Occipital lobe (tissue), 3 donors: ENCODE measurements at places on chromosomes 11 and 22. TPM values are rescaled to one million over a fixed set of nuclear protein-coding genes. Genes with fewer than 3 reads are reported as not detected.

- no peak for DNase-seq
Measured at GRCh38 chr11:33877038-33877437, 14.8 kb downstream of the LMO2 start.

- DNase-seq, result no peak
Measured at GRCh38 chr11:2586087-2586792, 113.6 kb downstream of the KCNQ1OT1 start.

GRCh38 chr22:36870250-36870649 lies 9.4 kb downstream of the NCF4 start:
- DNase-seq, result no peak

GRCh38 chr11:73223998-73224730 lies 6.1 kb downstream of the P2RY2 start:
- DNase-seq, result no peak

DNA sequence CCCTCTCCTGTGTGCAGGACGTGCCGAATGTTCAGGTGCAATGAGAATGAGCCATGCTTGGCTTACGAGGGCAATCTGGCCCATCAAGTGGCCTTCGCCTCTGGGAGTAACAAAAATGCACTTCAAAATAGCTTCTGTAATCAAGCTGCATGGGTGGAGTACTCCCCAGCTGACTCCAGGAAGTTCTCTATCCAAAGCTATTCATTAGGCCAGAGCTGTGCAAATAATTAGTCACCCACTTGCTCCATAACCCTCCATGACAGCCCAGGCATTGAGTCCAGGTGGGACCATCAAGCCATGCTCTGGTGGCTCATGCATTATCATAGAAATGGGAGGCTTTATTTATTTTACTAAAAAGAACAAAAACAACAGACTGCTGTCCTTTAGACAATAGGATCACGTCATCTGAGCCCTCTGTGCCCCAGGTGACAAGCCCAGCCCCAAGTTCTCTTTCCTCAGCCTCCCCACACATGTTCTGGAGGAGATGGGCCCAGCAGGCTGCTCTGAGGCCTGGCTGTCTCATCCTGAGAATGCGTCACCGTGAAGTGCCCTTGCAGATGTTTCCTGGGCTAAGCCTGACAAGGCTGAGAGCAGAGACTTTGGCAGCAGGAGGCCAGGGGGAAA lies 244.7 kb downstream of the ETS1 start:
- DNase-seq, result no peak

DNA sequence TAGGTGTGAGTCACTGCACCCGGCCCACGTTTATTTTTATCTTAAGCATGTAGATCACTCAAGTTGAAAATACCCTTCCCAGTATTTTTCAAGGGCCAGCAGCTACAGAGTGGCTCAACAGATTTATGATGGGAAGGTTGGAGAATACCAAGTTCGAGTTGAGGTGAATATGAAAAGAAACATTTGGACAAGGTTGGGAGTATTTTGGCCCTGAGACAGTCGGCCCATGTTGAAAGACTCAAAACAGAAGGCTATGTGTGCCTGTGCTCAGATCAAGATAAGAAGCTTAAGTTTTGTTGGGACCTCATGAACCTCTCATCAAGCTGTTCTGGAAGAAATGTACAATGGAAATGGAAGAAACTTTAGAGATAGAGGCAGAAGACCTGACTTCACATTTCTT lies 199.1 kb downstream of the DBX1 start:
- no peak for DNase-seq

GRCh38 chr22:36991206-36991605 lies 28.0 kb downstream of the TST start:
- no peak for DNase-seq

DNA sequence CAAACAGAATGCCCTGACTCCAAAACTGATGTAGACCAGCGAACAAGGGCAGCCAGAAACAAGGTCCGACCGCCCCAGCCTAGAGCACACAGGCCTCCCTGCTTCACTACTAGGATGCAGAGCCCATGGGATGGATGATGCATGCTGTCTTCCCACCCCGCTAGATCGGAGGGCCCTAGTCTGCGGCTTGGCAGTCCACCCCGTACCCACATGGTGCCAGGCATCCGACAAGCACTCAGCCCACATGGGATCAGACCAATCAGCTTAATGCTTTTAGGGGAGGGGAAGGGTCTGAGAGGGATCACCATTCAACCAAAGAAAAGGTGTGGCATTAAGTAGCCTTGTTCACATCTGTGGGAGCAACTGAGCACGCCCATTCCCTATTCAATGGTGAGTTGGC lies 30.6 kb downstream of the PISD start:
- DNase-seq, result no peak

TLCD5 gene
- 22.9 TPM for total RNA-seq

- no peak for DNase-seq
Measured at GRCh38 chr11:124085583-124085982, 29.7 kb upstream of the VWA5A start.

DNA sequence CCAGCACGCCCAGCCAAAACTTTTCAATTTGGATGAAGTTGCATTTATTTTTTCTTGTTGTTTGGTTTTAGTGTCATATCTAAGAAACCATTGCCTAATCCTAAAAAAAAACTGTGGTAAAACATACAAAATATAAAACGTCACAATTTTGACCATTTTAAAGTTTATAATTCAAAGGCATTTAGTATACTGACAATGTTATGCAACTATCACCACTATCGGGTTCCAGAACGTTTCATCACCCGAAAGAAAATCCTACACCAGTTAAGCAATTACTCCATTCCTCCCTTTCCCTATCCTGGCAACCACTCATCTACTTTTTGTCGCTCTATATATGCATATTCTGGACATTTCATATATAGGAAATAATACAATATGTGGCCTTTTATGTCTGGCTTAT lies 30.5 kb upstream of the PHOX2A start:
- no peak for DNase-seq

- DNase-seq, result no peak
Measured at GRCh38 chr11:1103401-1104360, 29.0 kb downstream of the MUC2 start.

GRCh38 chr11:7576726-7577290 lies 63.0 kb downstream of the PPFIBP2 start:
- DNase-seq, result no peak

APOL1 gene
- 1.4 TPM for total RNA-seq

GRCh38 chr22:49894322-49895054 lies 23.8 kb downstream of the ALG12 start:
- DNase-seq, result no peak

CHRNA10 gene
- total RNA-seq, result not detected

DNA sequence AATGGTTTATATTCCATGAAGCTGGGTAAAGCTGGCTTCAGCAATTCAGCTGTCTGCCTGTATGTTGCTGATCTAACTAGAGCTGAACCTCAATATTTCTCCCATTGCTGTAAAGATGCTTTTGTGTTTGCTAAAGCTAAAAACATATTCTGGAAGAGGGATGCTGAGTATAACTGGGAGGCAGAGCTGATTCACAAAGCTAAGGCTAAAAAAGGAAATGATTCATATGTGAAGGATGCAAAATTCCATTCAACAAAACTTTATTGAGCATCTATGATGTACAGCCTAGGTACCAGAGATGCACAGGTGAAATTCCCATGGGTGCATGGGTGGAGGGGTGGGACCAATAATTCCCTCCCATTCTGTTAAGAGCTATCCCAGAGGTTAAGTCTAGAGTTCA lies 193.9 kb downstream of the KIF18A start:
- no peak for DNase-seq

- no peak for DNase-seq
Measured at GRCh38 chr11:70568035-70568813, 169.9 kb downstream of the CTTN start.

DNA sequence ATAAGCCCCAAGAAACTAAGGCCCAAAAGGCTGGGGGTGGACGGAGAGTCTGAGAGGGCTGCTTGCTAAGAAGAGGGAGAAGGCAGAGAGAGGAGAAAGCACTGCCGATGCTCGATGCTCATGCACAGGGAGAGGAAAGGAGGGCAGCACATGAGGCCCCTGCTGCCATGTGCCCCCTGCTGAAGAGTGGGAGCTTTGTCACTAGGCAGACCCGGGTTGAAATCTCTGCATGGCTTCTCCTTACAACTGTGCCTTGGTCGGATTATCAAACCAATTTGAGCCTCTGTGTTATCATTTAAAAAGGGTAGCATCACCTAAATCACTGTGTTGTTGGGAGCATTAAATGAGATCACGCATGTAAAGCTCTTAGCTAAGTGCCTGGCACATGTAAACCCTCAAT lies 330.5 kb downstream of the NXPE2 start:
- no peak for DNase-seq

DNA sequence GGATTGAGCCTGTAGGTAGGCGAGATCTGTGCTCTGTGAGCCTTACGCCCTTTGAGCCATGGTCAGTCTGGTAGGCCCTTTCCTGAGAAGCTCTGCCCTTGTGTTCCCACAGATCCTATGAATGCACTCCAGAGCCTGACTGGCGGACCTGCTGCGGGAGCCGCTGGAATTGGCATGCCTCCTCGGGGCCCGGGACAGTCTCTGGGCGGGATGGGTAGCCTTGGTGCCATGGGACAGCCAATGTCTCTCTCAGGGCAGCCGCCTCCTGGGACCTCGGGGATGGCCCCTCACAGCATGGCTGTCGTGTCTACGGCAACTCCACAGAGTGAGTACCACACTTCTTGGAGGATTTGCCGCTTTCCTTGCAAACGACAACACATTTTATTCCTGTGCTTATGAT lies 47.4 kb downstream of the MED15 start:
- DNase-seq, result no peak

MS4A12 gene
- total RNA-seq, result not detected

DNA sequence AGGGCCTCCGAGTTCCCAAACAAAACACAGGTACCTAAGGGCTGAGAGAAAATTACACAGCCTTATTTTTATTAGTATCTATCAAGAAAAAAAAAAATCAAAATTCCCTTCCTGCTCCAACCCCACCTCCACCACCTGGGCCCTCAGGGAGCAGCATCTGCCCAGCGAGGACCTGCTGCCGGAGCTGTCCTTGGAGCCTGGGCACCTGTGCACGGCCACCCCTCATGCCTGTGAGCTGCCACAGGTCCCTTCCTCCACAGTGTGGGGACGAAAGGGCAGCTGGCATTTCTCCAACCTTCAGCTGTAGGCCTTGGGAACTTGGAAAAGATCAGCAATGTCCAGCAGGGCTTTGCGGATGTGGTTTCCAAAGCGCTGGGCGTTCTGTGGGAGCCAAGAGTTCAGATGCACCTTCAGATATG lies 6.3 kb upstream of the SYCE3 start:
- no peak for DNase-seq

DNA sequence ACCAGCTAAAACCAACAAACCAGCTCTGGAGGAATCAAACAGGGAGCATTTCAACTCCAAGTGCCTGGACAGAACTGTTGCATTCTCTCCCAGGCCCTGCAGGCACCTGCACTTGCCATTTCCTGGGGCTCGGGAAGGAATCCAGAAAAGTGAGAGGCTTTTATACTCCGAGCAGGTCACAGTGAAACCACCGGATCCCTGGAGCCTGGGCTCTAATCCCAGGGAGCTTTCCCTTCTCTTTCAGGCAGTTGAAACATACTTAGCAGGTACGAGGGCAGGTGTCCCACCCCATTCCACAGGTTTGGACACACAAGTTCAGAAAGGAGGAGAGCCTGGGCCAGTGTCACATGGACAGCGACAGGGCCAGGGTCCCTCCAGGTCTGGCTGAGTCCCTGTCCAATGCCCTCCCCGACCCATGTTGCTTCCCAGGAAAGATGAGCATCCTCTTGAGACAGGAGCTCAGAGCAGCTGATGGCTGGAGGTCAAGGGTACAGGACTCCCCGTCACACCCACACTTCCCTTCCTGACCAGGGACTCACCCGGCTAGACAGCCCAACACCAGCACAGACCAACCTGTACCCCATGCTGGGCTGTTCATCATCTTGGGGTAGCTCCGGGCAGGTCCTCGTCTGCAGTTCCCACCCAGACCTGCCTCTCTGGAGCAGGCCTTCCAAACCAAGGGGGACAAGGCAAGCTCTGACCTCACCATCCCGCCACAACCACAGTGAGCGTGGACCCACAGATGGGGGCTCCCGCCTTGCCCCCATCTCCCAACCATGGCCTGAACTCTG lies 49.9 kb upstream of the CD5 start:
- no peak for DNase-seq

GRCh38 chr22:29328566-29329500 lies 13.3 kb upstream of the RASL10A start:
- DNase-seq, result peak; percentile 79

TSSC4 gene
- total RNA-seq, result 25.7 TPM

CREBZF gene
- total RNA-seq, result 117 TPM

DNA sequence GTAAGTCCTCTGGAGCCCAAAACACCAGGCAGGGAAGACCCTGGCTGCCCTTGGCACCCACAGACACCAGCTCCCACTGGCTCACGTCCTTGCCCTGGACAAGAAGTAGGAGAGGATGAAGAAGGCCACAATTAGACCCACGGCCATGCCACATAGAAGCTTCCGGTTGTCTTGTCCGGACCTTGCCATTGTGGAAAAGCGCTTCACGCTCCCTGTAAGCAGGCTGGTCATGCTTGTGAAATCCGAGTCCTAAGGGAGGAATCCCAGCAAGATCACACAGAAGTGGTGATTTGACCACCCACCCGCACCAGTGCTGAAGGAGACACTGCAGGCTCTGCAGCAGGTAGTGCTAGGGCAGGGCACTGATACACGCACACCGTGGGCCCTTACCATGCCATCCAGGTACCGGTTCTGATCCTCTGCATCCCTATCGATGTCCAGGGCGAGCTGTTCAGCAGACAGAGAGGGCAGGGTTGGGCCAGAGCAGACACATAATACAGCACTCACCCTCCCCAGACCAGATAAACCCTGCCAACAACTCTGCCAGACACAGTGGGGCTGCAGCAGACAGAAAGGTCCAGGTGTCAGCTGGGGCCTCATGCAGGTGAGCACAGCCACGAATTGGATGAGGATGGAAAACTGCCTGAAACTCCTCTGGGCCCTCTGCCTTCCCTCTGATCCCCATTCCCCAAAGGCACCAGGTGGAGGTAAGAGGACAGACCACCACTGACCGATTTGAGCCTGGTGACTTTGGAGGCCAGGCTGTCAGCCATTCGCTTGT lies 1.8 kb downstream of the BET1L start:
- DNase-seq, result no peak

ARHGAP42 gene
- 7.2 TPM for total RNA-seq

DNA sequence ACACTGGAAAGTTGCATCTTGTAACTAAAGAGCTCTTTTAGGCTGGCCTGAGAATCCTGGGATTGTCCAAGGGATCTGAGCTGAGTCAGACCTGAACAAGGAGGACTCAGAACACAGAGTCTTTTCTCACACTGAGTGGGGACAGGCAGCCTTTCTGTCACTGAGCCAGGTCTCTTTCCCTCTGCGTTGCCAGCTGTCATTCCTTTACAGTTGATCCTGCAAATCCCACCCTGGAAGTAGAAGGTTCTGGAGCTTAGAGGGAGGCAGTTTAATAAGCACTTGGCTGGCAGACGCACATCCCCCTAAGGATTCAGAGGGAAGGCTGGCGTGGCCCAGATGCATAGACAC lies 76.3 kb upstream of the SUSD2 start:
- DNase-seq, result peak; percentile 27
